ENCODE measurements at places on chromosomes 5 and 9.

DNA sequence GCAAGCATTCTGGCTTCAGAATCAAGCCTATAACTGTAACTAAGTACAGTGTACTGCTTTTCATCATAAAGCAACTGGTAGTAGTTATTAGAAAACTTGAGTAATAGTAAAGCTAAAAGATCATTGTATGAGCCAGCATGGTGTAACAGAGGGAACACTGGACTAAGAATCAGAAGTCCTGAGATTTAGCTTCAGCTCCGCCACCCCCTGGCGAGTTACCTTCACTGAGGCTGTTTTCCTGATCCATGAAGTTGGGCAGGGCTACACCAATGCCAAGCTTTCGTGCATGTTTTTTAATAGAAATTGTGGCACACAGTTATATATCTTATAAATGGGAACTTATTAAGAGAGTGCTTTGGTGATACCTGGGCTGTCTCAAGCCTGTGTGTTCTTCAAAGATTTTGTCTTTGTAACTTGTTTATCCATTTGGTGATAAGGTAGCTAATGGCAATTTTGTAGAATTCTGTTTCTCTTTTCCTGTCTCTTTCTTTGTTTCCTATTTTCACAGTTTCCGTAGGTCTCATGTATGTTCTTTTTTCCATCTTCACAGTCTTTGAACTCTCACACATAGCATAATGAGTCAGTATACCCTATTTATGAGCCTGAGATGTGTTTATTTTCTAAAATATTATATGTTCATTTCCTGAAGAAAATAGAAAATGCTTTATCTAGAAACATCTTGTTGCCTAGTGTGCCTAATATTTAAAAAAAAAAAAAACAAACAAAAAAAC, 102.3 kb downstream of the GDNF start:
- no peak for ATAC-seq

GRCh38 chr9:117672369-117672768, 31.8 kb upstream of the TLR4 start:
- no peak for ATAC-seq

GRCh38 chr5:168740092-168740800, 161.1 kb upstream of the PANK3 start:
- ATAC-seq, result no peak

DNA sequence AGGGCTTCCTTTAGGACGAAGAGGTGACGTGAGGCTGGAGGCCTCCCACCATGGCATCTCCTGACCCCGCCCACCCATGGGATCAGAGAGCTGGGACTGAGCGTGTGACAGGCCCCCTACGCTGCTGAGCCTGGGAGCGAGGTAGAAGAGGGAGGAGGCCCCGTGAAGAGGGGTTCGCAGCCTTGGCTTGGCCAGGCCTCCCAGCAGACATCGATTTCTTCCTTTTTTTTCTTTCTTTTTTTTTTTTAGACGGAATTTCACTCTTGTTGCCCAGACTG, 39.5 kb downstream of the PTGES start:
- ATAC-seq, result no peak

- no peak for ATAC-seq
These were observed 57.1 kb downstream of the SUB1 start for GRCh38 chr5:32642276-32643002.

- ATAC-seq, result no peak
These were observed 61.5 kb downstream of the MEGF10 start for GRCh38 chr5:127352068-127352467.

- no peak for ATAC-seq
These were observed 42.7 kb downstream of the ZFAND5 start for GRCh38 chr9:72322259-72322658.

DNA sequence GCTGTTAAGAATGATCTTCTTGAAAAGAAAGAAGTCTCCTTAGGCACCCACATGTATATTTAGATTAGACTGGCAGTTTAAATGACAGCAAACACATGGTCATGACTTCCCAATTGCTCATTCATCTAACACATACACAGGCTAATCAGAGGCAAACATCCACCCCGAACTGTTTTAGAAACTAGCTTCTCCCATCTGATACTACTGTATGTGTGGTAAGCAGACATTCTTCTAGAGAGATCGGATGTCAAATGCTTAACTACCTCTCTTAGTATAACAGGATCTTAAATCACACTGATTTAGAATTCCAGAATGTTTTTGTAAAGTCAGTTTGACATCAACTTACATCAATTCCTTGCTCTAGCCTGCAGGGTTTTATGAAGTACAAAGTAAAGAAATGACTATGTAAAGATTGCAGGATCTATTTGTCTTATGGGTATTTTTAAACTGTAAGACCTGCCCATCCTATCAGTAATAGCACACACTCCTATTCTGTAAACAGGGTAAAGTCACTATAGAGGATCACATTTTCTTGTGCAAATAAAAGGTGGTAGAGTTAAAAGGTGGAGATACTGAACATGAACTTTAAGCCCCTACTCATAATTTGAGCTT, 239.7 kb downstream of the MLLT3 start:
- ATAC-seq, result no peak

DNA sequence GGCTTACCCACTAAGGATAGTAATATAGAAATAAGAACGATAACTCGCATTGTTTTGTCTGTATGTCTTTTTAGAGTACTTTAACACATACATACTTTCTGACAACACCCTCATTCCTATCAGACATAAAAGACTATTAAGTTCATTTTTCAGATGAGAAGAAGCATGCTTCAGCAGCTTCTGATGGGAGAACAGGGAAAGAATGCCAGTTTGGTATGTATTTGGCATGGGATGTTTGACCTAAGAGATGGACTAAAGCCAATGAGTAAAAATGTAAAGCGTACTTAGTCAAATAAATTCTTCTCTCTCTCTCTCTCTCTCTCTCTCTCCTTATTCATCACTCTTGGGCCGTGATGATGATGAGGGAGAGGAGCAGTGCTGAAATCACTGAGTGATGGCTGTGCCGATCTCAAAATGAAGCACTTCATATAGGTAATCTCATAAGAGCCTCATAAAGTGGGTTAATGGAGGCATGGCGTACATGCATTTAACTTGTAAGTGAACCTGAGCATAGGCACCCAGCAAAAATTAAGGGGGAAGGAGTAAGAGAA, 71.5 kb downstream of the SLIT3 start:
- no peak for ATAC-seq

DNA sequence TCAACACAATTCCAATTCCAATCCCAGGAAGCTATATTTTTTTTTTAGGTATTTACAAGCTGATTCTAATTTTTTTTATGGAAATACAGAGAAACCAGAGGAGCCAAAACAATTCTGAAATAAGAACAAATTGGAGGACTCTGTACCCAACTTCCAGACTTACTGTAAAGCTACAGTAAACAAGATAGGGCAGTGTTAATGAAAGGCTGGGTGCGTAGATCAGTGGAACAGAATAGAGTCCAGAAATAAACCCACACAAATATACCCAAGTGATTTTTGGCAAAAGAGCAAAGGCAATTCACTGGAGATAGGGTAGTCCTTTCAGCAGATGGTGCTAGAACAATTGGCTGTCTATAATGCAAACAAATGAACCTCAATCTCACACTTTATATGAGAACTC, 50.6 kb downstream of the WHRN start:
- ATAC-seq, result no peak

- ATAC-seq, result peak; percentile 94
These were observed 13.2 kb upstream of the AQP7 start for GRCh38 chr9:33415501-33416038.

- ATAC-seq, result no peak
These were observed 137.8 kb downstream of the KCNIP1 start for GRCh38 chr5:170641589-170642031.

DNA sequence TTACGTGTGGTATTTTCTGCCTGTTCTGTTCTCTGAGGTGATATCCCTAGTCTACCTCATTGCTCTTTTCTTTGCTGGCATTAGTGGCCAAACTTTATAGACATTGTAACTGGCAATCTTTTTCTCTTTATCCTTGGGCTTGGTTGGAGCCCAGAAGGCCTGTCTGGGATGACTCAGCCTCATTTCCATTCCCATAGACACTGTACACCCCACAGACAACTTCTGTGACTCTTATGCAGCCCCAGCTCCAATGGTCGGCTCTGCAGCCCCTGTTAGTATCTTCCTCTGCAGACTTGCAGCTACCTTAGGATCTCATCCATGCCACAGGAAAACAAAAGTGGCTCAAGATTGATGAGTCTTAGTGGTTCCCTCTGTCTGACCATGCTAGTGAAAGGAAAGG, 79.8 kb downstream of the CFAP95 start:
- ATAC-seq, result no peak

DNA sequence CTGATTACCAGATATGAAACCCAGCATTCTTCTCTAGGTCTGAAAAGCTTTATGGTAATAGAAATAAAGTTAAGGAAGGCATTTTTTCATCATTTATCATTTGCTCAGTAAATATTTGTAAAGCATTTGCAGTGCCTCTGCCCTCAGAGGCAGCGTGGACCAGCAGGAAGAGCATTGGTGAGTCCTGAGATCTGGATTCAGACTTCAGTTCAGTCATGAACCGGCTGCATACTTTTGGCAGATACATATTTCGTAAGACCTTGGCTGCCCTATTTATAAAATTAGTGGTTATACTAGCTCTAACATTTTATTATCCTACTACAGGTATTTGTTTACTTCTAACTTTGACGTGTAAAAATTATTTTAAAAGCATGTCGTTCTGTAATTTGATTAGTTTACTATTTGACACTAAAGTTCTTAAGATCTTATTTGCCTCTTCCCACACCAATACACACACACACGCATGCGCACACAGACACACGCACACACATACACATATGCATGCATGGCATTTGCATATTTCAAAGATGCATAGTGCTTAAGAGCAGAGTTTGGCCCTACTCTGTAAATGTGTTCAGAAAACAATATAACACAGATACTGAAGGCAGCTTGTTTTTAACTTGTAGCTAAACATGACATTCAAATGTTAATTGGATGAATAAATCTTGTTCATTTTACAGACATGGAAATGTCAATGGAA, 101.9 kb downstream of the RPS23 start:
- ATAC-seq, result no peak

GRCh38 chr5:38795986-38796741, 49.6 kb upstream of the OSMR start:
- no peak for ATAC-seq

DNA sequence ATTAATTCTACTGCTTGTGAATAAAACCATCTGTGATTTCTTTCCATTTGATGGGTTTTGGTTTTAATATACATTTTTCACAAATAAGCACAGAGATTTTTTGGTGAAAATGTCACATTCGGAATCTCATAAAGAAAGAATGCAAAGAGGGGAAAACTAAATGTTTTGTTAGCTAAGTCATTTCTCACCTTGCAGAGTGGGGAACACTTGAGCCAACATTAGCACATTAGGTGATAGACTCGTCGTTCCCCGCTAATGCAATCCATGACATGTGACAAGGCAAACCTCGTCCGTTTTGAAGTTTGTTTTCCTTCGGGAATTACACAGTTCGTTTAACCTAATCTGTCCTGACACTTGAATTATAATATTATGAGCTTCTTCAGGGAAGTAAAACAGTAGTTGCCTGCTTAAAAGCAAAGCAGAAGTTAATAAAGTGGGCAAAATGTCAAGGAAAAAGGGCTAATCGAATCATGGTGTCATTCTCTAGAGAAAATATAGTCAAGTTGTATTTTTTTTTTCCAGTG, 95.8 kb upstream of the LMX1B start:
- no peak for ATAC-seq

- ATAC-seq, result no peak
These were observed 73.6 kb upstream of the DAB2 start for GRCh38 chr5:39498278-39498952.

GRCh38 chr5:114782869-114783268, 386.8 kb downstream of the TRIM36 start:
- ATAC-seq, result no peak

DNA sequence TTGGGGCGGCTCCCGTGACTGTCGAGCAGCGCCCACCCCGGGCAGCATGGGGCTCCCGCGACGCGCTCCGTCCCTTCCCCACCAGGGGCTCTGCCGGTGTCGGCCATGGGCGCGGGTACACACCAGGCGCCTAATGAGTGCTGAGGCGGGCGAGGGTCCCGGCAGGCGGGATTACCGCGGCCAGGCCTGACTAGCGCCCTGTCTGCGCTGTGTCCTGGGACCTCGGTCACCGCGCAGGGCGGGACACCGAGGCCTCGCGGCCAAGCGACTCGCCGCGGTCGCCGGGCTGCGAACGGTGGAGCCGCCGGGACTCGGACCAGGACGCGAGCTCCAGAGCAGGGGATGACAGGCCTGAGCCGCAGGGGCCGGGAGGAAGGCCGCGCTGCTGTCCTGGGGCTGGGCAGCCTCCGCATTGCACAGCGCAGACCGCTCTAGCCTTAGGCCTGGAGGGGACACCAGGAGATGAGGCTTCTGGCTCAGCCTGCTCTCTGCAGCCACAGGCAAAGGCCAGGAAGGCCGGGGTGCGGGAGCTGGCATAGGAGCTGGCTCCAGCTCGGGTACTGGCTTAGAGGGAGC, 14.1 kb downstream of the LCN10 start:
- peak; percentile 27 for ATAC-seq

- ATAC-seq, result peak; percentile 45
These were observed 46.1 kb upstream of the ZBED3 start for GRCh38 chr5:77133061-77133758.

GRCh38 chr9:105834404-105834803, 140.1 kb downstream of the TMEM38B start:
- no peak for ATAC-seq

GRCh38 chr5:169628892-169629291, 8.2 kb upstream of the DOCK2 start:
- ATAC-seq, result no peak

DNA sequence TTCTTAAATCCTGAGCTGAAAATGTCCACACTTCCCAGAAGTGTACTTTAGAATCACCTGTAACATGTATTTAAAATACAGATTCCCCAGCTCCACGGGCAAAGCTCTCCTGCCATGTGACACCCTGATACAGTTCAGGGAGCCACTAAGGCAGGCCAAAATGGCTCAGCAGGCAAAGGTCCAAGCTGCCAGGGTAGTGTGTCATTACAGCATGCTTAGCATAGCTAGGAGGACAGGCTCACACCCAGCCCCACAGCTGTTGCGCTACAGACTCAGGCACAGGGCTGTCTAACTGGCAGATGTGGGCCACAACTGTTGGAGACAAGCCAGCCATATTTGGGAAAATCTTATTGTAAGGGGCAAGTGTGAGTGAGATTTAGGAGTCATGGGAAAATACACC, 73.0 kb downstream of the C9orf85 start:
- ATAC-seq, result no peak
